ENCODE measurements at places on chromosomes 16 and 17. TPM values are rescaled to one million over a fixed set of nuclear protein-coding genes. Genes with fewer than 3 reads are reported as not detected.

The C16orf96 gene
- total RNA-seq, result not detected

The RNF151 gene
- not detected for total RNA-seq

The SLFN11 gene
- total RNA-seq, result 6.1 TPM

The MYH11 gene
- total RNA-seq, result 0.04 TPM

The RNF166 gene
- 16.0 TPM for total RNA-seq

The FAM171A2 gene
- total RNA-seq, result 4.1 TPM

The GPR179 gene
- 0.03 TPM for total RNA-seq

The OTOP3 gene
- total RNA-seq, result not detected

The ACAP1 gene
- total RNA-seq, result 1.9 TPM

The QRICH2 gene
- 0.91 TPM for total RNA-seq

The PRKAR1A gene
- 178 TPM for total RNA-seq

The MIEF2 gene
- 8.4 TPM for total RNA-seq

The ITGA2B gene
- 1.9 TPM for total RNA-seq

Data from A549 treated with CpdA at 1 μM for 4 hours (cell line).